Epithelial cell of proximal tubule (primary cell): ENCODE measurements at places on chromosomes 6 and 20. TPM values are rescaled to one million over a fixed set of nuclear protein-coding genes. Genes with fewer than 3 reads are reported as not detected.

RAB44 gene
- under 0.01 TPM in 1 of 2 replicates, not detected in the other for total RNA-seq

FAM217A gene
- total RNA-seq, result not detected in 2 replicates

ARFRP1 gene
- 42.1 and 49.0 TPM in 2 replicates for total RNA-seq

SIRPB1 gene
- total RNA-seq, result 0.46 and 8.0 TPM in 2 replicates

CRYBG1 gene
- total RNA-seq, result 6.5 and 10.3 TPM in 2 replicates
